Retinal pigment epithelial cell (primary cell): ENCODE measurements at places on chromosomes 1 and 21.

DNA sequence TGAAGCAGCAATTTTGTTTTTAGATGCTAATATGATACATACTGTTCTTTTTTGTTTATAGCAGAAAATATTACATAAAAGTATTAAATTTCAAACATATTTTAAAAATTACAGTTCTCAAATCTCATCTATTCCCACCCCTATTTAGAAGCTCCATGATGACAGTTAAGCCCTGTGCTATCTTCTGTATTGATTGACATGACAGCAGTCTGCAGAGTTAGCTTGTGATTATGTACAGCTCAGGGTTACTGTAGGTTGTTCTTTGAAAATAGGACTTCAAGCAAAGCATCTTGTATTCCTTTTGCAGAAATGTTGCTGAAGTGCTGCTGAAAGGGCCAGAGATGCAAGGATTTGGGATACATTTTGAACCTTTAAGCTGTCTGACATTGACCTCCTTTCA, 8.2 kb downstream of the GPSM2 start:
- no peak for DNase-seq

GRCh38 chr1:200512191-200512590, 102.4 kb upstream of the ZNF281 start:
- DNase-seq = peak; percentile 81

DNA sequence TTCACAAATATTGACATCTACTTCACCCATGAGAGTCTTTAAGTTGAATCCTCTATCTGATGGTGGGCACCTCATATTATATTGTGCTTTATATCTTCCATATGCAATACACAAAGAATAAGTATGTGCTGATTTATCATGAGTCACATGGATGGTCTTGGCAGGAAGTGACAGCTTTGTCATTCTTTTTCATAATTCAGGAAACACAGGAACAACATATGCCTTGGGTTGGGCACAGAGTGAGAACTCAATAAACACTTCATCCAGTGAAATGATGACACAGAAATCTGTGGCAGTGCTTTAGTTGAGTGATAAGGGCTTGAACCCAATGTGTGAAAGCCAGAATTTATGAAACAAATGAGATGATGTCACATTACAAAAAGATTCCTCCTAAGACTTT, 41.2 kb downstream of the GADD45A start:
- DNase-seq = no peak

- DNase-seq = no peak
Measured at GRCh38 chr1:9429342-9429711, 109.9 kb upstream of the SLC25A33 start.

DNA sequence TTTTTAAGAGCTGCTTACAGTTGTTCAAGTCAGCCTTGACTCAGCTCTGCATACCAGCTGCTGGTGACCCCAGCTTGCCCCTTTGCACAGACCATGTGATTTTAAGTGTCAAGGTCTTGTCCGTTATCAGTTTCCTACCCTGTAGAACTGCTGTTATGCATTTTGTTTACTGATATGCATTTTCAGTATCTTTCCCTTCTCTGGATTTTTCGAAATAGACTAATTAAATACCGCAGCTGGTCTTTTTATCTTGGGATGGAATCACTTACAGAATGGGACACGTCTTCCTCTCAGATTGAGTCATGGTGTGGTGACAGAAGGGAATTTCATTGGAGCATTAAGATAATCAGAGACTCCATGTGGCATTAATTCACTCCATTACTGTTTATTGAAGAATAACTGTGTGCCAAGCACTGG, 145.6 kb downstream of the FMN2 start:
- no peak for DNase-seq

GRCh38 chr1:16032388-16033102, 10.7 kb downstream of the CLCNKA start:
- no peak for DNase-seq

- no peak for DNase-seq
Measured at GRCh38 chr1:32465578-32465933, 684 bp downstream of the ZBTB8B start.

GRCh38 chr1:218633238-218633988, 288.3 kb downstream of the TGFB2 start:
- peak; percentile 45 for DNase-seq

DNA sequence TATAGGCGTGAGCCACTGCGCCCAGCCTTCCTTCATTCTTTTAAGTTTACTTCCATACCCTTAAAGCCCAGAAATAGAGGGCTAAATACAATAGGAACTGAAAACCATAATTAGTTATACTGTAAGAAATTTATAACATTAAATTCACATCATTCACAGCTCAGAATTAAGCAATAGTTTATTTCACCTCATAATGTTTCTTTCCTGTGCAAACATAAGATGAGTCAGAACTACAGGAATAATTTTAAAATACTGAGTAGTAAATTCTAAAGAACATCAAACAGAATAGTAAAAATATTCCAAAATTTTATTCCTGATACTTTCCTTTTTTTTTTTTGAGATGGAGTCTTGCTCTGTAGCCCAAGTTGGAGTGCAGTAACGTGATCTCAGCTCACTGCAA, 24.1 kb downstream of the POGZ start:
- DNase-seq = no peak

DNA sequence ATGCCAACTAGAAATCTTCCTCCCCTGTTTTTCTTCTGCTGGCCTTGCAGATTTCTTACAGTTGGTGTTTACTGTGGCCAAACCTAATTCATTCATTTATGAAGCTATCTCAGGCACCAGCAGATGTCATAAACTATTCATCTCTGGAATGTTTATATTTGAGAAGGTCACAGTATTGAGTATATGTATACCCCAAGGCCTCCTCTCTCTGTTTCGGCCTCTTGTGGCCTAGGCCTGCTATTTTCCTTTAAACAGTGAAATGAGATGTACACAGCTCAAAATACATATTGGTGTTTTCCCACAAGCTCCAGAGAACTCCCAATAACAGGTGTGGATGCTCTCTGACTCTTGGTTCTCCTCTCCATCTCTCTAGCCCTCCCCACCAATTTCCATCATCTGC, 520.7 kb upstream of the CAMK1G start:
- DNase-seq = no peak

DNA sequence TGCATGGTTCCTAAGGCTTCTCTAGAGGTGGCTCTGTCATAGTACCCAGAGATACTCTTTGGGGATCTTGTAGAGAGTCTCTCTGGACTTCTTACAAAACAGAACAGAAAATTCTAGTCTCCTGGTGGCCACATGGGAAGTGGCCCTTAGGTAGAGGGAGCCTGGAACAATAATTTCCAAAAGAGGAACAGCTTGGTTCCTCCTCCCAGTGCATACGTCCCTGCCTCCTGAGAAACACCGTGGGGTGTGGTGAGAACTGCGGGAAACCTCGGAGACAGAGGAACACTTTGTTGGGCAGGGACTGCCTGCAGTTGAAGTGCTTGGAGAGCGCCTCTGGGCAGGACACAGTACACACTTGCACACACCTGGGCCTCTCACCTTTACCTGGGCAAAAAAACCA, 38.8 kb upstream of the EPHA8 start:
- DNase-seq = no peak

DNA sequence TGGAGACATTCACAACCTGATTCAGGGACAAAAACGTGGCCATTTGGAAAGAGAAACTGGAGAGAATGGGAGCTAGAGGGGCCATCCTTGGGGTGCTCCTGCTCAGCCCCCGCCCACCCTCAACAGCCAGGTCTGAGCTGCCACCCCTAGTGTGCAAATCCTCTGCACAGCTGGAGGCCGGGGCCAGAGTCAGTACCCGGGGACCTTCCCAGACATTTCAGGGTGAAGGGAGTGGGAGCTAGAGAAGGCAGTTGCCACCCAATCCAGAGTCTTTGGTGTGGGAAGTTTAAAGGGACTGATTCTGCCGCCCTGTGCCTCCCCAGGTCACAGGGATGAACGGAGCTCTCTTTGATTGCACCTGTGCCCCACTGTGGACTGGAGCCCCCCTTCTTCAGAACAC, 397.4 kb downstream of the MATN1 start:
- DNase-seq = no peak

GRCh38 chr1:60367532-60367931, 294.0 kb upstream of the C1orf87 start:
- no peak for DNase-seq
